ENCODE measurements at places on chromosomes 2 and 18. TPM values are rescaled to one million over a fixed set of nuclear protein-coding genes. Genes with fewer than 3 reads are reported as not detected.

GRCh38 chr2:188664951-188665595 lies 309.1 kb upstream of the COL3A1 start:
- peak; percentile 23 for DNase-seq

GRCh38 chr18:8688816-8689215 lies 16.5 kb upstream of the MTCL1 start:
- DNase-seq = no peak

ARHGEF4 gene
- 0.63 TPM for total RNA-seq

VAMP8 gene
- total RNA-seq = 5.9 TPM

DNA sequence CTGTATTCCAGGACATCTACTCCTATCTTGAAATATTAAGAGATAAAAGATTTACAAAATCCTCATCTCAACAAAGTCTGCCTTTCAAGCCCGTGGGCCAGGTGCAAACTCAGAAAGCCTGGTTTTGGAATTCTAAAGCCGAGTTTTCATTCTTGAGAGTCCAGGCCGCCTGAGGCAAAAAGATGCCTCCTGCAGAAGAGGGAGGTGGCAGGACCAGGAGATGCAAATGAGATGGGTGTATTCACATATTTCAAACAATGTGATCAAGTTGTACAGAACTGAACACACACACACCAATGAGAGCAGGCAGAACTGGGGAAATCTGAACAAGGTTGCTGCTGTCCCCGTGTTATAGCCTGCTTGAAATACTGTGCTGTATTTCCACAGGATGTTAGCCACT lies 7.7 kb upstream of the HS6ST1 start:
- no peak for DNase-seq

RFX8 gene
- total RNA-seq = 0.13 TPM

DNA sequence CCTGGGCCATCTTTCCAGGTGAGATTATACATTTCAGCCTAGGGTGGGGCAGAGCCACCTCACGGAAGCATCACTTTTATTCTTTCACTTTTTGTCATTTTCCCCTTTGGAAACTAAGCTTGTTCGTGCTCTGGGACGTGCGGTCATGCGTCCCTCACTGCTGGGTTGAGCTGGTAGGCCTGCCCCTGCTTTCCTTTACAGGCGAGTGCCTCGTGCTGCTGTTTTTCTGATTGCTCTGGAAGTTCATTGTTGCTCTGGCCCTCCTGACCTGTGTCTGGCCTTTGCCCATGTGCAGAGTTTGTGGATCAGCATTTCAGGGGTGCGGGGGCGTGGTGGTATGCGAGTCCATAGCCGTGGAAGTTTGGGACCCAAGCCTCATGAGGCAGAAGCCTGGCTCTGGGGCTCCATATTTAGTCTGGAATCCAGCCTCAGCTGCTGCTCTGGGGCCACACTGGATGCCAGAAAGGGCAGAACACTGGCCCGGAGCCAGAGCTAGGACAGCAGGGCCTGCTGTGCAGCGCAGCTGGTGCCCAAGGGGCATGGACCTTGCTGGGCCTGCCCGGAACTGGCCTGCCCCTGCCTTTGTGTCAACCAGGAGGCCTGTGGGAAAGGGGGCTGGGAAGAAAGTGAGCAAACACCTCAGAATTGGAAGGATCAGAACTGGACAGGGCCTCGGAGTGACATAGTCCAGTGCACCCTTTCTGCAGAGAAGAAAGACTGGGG lies 51.1 kb downstream of the CTIF start:
- peak; percentile 28 for DNase-seq

- no peak for DNase-seq
Observed at GRCh38 chr18:63564021-63564420, 21.9 kb downstream of the SERPINB12 start.

DNA sequence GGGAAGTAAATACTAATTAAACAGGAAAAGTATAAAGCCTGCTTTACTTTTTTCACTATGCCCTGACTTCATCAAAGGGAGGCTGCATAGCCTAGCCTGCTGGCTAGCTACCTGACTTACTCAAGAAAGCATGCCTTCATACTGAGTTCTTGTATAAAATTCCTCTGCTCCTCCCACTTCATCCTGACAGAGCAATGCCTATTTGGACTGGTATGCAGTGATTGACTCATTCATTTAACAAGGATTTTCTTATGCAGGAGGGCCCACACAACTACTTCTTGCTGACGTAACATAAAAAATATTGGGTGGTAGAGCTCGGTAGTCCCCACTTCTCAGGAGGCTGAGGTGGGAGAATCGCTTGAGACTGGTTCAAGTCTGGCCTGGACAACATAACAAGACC lies 70.5 kb downstream of the PRPF40A start:
- peak; percentile 11 for DNase-seq

KCNG2 gene
- 0.26 TPM for total RNA-seq

GIGYF2 gene
- total RNA-seq = 44.1 TPM

TMEFF2 gene
- total RNA-seq = not detected

- DNase-seq = no peak
Observed at GRCh38 chr2:236997069-236997715, 88.5 kb upstream of the COPS8 start.

ALK gene
- total RNA-seq = not detected

KCNIP3 gene
- total RNA-seq = 0.13 TPM

GRCh38 chr18:21808185-21808584 lies 67.6 kb downstream of the MIB1 start:
- no peak for DNase-seq
